ENCODE measurements at places on chromosomes 4 and X.
A peak's percentile ranks its signal among the peaks of the same experiment; 100 is the strongest.

- DNase-seq, result no peak
Observed at GRCh38 chr4:184346682-184347081, 127.7 kb downstream of the IRF2 start.

- no peak for DNase-seq
Observed at GRCh38 chrX:39667191-39667590, 430.6 kb downstream of the BCOR start.

- no peak for DNase-seq
Observed at GRCh38 chr4:73499996-73500765, 18.6 kb downstream of the AFM start.

DNA sequence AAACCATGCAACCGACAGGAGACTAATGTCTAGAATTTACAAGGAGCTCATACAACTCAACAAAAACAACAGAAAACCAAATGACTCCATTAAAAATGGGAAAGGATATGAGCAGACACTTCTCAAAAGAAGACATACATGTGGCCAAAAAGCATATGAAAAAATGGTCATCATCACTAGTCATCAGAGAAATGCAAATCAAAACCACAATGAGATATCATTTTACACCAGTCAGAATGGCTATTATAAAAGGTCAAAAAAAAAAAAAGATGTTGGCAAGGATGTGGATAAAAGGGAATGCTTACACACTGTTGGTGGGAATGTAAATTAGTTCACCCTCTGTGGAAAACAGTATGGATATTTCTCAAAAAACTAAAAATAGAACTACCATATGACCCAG is 50.5 kb upstream of the CHRDL1 start:
- DNase-seq, result no peak

DNA sequence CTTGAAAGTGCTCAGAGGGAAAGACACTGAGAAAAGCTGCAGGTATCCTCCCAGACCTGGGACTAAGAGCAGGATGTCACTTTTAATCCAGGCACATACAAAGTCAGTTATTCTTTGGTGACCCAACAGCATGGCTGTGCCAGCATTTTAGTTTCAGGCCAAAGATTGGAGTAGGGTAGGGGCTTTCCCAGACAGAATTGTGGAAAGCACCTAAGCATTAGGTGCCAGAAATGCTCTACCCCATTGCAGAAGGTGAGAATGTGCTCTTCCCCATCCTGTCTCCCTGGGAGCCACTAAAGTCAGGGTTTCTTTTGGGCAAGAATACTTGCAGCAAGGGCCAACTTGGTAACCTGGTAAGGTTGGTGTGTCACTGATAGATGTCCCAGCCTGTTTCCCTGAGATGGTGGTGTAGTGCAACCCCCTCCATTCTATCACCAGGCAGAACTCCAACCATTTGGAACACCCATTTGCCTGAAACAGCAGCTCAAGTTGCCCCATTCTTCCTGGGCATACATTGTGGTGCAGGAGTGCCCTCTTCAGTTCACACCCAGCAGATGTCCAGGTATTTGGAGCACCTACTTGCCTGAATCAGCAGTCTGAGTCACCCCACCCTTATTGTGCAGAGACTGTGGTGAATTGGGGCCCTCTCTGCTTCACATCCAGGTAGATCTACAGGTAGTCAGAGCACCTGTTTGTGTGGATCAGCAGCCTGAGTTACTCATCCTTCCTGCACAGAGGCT is 183.5 kb downstream of the ZC4H2 start:
- DNase-seq, result no peak

DNA sequence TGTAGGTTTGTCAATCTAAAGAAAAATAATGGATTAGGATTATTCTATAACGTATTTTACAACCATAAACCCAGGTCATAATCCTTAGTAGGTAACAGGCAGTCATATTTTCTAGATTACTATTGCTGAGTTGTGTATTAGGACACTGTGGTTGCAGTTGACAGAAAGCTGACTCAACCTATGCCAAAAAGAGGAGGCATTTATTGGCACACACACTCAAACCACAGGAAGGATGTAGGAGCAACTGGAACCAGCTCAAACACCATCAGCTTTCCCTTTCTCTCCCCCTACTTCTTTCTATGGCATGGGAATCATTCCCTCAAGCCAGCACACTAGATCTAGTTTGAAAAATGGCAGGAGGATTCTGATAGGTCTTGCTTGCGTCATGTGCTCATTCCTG is 136.4 kb upstream of the FAM9C start:
- peak; percentile 20 for DNase-seq

DNA sequence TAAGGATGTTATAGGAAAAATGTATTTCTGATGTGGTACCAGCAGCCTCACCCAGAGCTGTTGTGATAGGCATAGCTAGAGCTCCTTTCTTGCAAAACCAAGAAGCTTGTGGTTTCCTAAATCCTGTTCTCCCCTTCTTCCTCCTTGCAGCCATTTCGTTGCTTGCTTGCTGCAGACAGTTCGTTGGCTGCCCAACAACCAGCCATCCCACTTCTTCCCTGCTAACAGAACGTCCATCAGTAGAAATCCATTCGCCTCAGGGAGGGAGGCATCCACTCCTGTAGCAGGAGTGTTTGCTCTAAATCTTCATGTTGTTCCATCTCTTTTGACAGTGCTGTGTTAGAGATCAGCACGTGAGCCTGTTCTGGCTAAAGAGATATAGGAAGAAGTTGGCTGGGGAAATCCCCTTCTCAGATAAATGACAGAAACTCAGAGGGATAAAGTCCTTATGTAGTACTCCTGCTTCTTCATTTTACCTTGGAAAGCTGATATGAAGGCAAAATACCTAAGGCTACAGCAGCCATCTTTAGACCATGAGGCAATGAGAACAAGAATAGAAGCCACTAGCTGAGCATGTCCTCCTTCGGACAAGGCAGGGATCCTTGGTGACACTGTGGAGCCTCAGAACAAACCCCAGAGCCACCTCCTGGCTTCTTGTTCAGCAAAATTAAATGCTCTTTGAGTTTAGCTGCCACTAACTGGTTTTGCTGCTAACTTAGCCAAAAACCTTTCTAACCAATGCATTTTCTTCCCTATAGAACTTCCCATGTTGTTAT is 68.4 kb upstream of the RELL1 start:
- no peak for DNase-seq

DNA sequence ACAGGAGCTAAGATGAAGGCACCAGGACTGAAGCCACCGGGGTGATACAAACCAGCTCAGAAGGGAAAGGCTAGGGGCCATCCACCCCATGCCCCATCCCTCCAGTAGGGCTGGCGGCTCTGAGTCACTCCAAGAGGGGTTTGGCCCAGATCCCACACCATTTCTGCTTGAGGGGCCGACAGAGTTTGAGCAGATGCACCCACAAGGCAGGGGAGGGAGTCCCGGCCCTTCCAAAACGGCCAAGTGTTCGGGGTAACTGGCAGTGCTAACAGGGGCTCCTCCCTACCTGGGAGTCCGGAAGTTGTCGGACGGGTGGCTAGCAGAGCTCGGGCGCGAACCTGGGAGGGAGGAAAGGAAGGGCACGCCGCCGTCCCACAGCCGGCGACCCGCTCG is 412 bp downstream of the SLC10A3 start:
- DNase-seq, result peak; percentile 37

DNA sequence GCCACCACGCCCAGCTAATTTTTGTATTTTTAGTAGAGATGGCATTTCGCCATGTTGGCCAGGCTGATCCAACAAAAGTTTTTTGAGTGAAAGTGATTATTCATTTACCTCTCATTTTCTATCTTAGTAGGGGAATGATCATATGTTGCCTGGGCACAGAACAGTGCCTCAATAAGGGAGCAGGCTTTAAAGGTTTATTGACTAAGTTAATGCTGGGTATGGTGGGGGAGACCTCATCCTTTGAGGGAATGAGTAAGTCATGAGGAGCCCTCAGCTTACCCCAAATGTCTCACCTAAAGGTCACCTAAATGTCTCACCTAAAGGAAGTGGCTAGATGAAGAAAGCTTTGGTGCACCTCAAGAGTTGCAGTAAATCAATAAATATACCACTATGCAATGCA is 109.0 kb downstream of the CLCN4 start:
- DNase-seq, result no peak

DNA sequence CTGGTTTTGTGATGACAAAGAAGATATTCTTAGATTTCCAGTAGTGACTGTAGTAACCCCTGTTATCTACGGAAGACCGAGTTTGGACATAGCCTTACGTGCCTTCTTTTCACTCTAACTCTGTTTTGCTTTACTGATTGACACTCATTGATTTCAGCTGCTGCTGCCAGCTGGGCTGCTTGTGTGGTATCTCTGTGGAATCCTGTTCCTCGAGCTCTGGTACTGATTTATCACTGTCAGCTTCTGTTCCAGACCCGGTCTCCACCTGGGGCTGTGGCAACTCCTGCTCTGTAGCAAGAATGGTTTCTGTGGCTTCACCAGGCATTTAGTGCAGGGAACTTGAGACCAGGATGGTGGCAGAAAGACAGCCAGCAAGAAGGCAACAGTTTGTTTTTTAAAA is 24.6 kb upstream of the LAP3 start:
- no peak for DNase-seq

- no peak for DNase-seq
Observed at GRCh38 chr4:184328022-184328736, 110.5 kb upstream of the ENPP6 start.

DNA sequence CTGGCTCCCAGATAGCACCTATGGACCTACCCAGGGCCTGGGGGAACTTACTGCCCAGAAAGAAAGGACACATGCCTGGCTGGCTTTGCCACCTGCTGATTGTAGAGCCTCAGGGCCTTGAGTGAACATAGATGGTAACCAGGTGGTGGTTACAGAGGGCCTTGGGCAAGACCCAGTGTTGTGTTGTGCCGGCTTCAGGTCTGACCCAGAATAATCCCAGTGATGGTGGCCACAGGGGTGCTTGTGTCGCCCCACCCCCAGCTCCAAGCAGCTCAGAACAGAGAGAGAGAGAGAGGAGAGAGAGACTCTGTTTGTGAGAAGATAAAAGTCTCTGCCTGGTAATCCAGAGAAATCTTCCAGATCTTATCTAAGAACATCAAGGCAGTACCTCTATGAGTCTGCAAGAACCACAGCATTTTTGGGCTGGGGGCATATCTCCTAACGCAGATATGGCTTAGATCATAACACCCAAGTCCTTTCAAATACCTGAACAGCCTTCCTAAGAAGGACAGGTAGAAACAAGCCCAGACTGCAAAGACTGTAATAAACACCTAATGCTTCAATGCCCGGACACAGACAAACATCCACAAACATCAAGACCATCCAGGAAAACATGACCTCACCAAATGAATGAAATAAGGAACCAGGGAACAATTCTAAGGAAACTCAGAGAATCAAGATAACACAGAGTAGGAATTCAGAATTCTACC is 16.3 kb upstream of the RP2 start:
- no peak for DNase-seq

DNA sequence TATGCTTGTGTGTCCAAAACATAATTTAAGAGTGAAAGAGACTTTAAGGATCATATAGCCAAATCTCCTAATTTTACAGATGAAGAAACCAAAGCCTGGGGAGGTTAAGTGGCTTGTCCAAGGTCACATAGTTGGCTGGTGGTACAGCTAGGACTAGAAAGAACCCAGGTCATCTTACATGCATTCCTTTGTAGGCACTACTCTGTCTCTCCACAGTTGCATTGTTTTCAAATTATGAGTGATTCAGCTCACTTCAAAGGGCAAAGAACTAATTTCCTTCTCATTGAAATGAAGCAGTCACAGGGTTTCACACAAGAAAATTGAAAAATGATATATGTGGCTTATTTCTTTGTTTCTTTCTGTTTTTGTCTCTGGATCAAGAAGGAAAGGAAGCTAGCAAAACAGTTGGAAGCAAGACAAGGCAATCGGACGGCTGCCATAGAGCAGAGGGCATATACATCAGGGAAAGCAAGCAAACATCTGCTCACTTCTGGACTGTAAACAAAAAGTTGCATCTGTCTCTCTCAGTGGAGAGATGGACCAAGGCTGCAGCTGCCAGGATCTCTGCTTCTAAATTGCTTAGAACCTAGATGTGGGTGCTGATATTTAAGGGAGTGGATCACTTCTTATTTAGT is 107.5 kb upstream of the AMOT start:
- no peak for DNase-seq

DNA sequence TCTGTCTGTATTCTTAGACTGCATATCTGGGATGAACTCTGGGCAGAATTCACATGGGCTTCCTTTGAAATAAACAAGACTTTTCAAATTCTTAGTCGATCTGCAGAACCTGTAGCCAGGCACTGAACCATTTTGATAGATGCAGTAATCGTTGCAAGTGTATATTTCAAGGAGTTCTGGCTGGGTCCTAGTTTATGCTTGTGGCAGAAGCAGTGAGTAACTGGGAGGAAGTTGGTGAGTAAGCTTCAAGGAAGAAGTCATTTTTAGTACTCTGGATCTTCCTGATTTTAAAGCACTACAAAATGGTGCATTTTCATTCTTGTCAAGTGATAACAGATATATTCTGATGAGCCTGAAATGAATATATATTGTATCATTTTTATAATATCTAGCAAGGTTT is 9.5 kb downstream of the HPRT1 start:
- no peak for DNase-seq

DNA sequence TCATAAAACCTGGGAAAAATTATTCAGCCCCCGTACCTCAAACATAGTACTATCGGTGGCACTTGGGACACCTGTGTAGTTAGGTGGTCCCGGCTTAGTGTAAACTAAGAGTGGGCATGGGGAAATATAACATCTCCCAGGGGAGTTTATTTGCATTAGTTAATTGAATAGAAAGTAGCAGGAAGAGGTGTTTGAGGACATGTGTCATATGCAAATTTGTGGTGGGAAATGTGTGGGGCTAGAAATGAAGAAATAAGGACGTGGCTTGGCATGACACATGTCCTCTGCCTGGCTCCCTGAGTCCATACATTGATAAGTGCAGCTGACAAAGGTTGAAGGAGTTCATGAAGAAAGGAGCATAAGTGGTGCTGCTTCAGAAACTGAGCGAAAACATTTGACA is 483.6 kb downstream of the SH2D1A start:
- DNase-seq, result no peak

DNA sequence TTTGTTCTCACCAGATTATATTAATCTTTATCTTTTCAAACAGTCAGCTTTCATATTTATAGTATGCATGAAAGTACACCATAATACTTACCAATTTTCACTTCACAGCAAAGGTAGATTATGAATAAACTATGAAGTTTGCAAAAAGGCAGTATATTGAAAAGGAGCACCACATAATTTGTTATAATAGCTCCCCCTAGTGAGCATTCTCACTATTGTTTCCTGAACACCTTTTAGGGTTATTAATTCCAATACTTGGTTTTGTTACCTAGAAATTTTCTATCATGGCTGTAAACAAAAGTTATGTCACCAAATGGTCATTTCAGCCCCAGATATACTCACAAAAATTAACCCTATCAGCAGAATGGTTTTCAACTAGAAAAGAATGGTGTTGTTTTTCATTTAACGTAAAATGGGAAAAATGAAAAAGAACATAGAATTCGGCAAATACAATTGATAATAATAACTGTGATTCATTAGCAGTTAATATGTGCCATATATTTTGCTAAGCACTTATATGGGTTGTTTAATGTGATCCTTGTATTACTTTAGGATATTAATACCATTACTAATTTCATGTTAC is 30.2 kb upstream of the NKX6-1 start:
- DNase-seq, result peak; percentile 20

GRCh38 chr4:173319696-173320095 is 14.5 kb downstream of the HMGB2 start:
- no peak for DNase-seq

- DNase-seq, result no peak
Observed at GRCh38 chrX:19593690-19594089, 78.4 kb upstream of the MAP3K15 start.
